NCI-H1694 treated with DMSO at 0.1 percent for 48 hours (cell line): ENCODE measurements at places on chromosomes 6 and 20.

DNA sequence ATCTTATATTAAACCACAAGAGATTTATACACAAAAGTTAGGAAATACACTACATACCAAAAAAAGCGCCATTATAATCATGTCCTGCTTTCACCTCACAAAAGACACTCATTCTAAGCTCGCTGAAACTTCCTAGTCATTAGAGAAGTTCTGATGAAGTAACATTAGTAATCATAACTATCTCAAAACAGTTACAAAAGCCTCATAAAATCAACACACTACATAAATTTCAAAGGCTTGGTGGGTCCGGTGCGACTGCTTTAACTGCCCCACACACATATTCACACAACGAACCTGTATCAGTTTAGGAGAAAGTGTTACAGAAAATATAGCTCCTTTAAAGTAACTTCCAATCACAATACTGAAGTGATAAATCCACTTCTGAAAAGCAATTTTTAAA lies 1.9 kb downstream of the PHIP start:
- DNase-seq: no peak

GRCh38 chr20:58461899-58462298 lies 53.3 kb downstream of the APCDD1L start:
- DNase-seq: no peak

DNA sequence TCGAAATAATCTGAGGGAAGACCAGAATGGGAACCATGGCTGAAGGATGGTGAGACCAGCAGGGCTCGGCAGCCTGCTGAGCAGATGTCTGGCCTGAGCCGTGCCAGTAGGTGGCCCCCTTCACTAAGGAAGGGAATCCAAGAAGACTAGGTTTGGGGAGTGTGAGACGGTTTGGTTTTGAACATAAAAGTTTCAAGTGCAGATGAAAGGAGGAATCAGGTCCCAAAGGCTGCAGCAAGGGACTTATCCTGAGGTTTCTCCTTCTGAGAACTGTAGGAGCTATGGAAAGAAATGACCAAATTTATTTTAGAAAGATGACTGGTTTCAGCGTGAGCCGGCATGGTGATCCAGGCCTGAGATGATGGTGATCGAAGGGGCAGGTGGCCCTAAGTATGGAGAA lies 4.6 kb upstream of the OSER1 start:
- DNase-seq: peak; percentile 26

DNA sequence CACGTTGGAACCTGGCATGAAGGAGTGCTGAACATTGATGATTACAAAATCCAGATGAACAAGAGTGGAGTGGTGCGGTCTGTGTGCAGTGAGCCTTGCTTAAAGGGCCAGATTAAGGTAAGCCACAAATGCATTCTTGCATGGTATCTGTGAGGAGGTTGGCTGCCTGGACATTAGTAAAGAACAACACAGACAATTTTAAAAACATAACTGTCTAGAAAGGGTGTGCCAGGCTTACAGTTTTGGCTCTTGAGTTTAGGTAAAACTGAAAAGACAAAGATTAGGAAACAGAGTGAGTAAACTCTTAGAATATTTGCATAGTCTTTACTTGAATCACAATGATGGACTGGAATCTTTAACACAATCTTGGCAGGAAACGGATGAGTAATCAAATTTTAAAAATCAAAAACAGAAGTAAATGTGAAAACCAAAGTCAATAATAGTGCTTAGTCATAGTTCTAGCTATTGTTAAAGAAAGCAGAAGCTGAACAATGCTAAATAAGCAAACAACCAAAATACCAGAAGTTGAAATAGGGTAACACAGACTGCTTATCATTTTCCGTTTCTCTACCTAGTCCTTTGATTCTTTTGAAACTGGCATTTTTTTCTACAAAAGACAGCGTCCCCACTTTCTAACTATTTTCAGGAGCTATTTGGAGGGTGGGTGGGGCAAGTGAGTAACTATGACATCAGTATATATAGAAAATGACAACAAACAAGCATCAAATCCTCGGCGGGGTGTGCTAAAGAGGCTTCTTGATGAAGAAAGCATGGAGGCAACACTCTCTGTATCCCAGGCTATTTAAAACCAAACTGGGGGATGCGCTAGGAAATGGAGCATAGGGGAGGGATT lies 185.8 kb upstream of the RAB32 start:
- DNase-seq: no peak

DNA sequence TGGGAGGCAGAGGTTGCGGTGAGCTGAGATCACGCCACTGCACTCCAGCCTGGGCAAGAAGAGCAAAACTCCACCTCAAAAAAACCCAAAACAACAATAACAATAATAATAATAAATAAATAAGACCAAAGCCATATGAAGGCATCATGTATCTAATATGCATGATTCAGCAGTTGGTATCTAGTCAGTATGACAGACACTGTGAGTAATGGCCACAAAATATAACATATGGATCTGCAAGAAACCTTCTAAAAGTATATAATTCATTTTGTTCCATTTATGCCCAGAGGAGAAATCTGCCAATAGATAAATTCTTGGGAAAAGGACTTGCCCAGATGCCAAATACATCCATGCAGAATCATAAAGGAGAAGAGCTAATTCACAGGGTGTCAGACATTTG lies 252.3 kb downstream of the BTBD9 start:
- no peak for DNase-seq

- DNase-seq: no peak
Measured at GRCh38 chr20:60553095-60553494, 594.9 kb downstream of the CDH26 start.

GRCh38 chr20:44151621-44152416 lies 35.2 kb downstream of the JPH2 start:
- no peak for DNase-seq

GRCh38 chr20:7939663-7940062 lies 595 bp downstream of the HAO1 start:
- DNase-seq: no peak

GRCh38 chr6:144582939-144583613 lies 297.9 kb downstream of the UTRN start:
- DNase-seq: no peak

GRCh38 chr6:80340280-80340679 lies 233.8 kb downstream of the BCKDHB start:
- DNase-seq: peak; percentile 42

GRCh38 chr6:132425176-132425575 lies 23.9 kb upstream of the MOXD1 start:
- no peak for DNase-seq

- DNase-seq: no peak
Measured at GRCh38 chr20:46544576-46544975, 5.9 kb downstream of the OCSTAMP start.

GRCh38 chr6:166712286-166713228 lies 85.5 kb upstream of the RPS6KA2 start:
- DNase-seq: no peak

DNA sequence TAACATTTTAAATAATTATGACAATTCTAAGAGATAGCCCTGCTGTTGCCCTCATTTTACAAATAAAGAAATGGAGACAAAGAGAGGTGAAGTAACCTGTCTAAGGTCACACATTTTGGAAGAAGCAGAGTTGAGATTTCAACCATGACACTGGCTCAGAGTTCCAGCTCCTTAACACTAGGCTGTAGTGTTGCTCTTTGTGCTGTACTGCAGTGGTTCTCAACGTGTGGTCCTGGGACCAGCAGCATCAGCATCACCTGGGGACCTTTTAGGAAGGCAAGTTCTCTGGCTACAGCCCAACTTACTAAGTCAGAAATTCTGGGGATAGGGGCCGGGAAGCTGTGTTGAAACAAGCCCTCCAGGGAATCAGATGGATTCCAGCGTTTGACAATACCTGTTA lies 62.4 kb upstream of the FERMT1 start:
- no peak for DNase-seq

DNA sequence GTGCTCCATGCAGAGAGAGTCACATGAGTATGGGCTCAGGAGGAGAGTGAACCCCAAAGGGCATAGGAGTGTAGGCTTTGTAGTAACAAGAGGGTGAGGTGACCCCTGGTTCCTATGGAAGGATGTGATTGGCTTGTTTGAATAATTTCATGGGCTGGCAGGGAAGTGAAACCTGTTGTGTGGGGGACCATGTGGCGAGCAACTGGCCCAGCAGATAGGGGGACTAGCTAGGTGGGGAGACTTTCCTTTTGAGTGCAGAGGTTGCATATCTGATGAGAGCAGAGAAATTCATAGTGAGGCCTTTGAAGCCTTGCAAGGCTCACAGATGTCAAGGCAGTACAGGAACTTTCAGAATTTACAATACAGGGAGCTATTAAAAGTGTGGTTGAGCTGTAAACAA lies 247.9 kb upstream of the SLC35B3 start:
- DNase-seq: no peak

DNA sequence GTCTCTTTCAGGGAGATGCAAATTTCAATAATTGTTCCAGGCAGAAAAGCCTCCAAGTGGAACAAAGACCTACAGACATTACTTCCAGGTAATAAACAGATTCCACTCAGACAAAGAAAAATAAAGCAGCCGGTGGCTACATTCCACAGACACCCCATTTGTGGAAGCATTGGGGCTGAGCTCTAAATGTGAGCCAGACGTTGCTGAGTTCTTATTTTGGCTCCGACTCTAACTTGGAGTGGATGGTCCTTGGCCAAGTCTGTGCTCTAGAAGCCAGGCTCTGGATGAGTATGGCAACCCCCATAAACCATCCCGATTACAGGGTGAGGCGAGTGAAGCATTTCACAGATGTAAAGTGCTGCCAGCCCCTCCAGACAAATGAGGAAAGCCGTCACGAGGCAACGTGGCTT lies 6.6 kb downstream of the TRAM2 start:
- DNase-seq: no peak

DNA sequence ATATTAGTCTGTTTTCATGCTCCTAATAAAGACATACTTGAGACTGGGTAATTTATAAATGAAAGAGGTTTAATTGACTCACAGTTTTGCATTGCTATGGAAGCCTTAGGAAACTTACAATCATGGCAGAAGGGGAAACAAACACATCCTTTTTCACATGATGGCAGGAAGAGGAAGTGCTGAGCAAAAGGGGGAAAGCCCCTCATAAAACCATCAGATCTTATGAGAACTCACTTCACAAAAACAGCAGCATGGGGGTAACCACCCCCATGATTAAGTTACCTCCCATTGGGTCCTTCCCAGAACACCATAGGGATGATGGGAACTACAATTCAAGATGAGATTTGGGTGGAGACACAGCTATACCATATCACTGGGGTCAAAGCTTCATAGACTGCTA lies 254.2 kb downstream of the ERMARD start:
- no peak for DNase-seq

DNA sequence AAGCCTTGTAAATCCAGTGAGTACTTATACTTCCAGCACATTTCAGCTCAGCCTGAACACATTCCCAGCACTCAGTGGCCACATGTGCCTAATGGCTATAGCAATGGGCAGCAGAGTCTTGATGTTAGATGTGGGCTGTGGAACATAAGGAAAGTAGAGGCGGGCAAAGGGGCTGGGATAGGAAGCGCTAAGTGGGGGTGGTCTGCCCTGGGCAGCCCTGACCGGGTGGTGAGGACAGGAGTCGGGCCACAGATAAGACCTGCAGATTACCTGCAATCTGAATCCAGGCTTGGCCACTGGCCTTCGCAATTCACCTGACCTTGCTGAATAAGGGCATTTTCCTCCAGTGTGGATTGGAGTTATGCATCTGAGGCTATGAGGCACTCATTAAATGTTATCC lies 11.1 kb upstream of the HMGA1 start:
- DNase-seq: no peak

DNA sequence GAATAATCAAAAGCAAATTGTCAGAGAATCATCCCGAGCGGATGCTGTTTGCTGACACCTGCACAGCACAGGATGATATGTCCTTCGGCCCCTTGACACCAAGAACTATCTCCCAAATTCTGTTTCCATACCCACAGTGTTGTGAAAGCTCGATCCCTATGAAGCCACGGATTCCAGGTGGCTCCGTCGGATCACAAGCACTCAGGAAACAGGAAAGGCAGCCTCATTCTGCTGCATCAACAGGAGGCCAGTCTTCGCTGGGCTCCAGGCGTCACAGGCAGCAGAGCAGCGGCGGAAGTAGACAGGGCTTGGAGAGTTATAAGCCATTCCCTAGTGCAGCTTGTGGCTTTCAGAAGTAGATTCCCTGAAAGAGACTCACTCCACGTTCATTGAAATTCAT lies 342.3 kb downstream of the C6orf118 start:
- no peak for DNase-seq

GRCh38 chr20:58710481-58711265 lies 18.1 kb downstream of the NPEPL1 start:
- DNase-seq: no peak

DNA sequence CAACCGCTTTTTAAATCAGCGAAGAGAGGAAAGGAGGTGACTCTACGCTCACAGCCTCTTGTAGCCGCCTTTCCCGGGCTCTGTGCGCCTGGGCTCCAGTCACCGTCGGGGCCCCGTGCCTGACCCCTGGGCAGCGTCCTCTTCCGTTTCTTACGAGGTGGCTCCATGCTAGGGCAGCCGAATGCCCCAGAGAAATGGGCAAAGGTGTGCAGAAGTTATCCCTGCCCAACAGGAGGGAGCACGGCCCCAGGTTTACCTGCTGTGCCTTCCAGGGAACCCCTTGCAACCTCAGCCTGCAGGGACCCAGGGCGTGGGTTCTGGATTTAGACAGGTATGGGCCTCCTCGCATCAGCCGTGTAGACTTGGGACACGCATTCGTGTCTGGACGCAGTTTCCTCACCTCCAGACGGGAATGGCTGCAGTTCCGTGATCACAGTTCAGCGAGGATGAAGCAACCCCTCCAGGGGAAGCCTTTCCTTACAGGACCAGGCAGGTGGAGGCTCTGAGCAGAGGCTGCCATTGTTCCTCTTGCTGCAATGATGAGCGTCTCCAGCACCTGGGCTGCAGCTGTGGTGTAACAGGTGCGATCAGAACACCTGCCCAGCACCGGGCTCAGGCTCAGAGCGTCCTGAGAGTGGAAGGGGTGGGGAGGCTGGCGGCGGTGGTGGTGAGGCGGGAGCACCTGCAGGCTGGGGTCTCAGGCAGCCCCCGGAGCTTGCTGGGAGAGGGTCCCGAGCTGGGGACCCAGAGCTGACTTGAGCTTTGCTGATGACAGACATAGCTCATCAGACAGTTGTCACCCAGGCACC lies 81.3 kb upstream of the BHLHE23 start:
- no peak for DNase-seq

DNA sequence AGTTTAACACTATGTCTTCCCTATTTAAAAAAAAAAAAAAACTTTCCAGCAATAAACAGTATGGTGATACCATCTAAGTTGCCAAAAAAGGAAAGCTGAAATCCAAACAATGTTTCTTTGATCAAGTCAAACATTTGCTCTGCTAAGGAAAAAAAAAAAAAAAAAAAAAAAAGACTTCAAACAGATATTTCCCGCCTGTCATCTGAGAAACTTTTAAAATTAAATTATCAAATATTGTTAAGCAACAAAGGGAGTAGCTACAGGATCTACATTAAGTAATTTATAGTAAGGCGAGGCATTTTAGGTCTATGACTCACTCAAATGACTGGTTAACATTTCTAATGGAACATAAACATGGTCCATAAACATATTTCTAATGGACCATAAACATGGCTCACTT lies 121.2 kb downstream of the DST start:
- DNase-seq: no peak

- DNase-seq: no peak
Measured at GRCh38 chr20:2402271-2402980, 21.7 kb downstream of the TGM6 start.

GRCh38 chr6:54579011-54579410 lies 267.6 kb upstream of the FAM83B start:
- DNase-seq: no peak

- DNase-seq: no peak
Measured at GRCh38 chr6:11609324-11610071, 71.9 kb downstream of the TMEM170B start.

- no peak for DNase-seq
Measured at GRCh38 chr6:45155341-45155894, 172.7 kb upstream of the RUNX2 start.

- DNase-seq: no peak
Measured at GRCh38 chr20:54168961-54169862, 4.6 kb downstream of the CYP24A1 start.
